ENCODE measurements at places on chromosomes 2 and 18. TPM values are rescaled to one million over a fixed set of nuclear protein-coding genes. Genes with fewer than 3 reads are reported as not detected.

DNA sequence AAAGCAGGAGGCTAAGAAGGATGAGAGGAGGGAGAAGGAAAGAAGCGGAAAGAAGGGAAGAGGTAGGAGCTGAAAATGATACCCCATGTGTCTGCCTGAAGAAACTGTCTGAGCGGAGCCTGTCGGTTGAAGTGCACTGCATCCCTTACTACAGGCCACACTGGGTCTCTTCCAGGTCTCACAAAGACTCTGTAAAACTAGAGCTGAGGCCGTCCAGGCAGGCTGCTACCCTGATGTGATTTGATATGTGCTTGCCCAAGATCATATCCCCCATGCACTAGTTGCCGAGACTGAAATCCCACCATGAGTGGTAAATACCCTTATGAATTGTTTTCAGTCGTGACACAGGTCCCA, 134.4 kb downstream of the MAIP1 start:
- no peak overlapping the region for H3K4me3 ChIP-seq
- no peaks in the 10 kb centered on the region for H3K4me1 ChIP-seq

DNA sequence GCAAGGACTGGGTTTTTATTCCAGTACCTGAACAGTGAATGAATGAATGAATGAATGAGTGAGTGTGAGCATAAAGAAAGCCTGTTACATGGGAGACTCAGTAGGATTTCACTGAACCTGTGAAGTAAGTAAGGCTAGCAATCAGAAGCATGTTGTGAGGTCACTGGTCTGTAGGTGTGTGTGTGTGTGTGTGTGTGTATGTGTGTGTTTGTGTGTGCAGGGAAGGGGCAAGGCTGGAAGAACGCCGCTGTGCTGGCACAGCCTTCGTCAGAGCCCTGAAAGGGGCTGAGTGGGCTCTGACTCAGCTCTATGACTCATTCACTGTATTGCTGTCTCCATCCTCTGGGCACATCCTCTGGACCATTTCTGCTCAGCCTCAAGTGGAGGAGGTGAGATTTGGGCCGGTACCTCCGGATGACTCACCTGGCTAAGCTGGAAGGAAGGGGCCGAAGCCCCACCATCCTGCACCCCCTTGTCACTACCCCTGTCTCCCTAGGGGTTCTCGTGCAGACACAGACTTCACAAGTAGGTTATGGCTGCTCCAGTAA, 51.4 kb upstream of the MRPL33 start:
- H3K36me3 ChIP-seq, result no peaks in the 10 kb centered on the region
- H3K4me3 ChIP-seq, result peak overlapping the region; percentile 1
- peaks cover 44% of the 10 kb centered on the region for H3K4me1 ChIP-seq
- DNase-seq, result peak; percentile 13
- H3K27me3 ChIP-seq, result no peaks in the 10 kb centered on the region
- peak overlapping the region; percentile 7 for H3K27ac ChIP-seq

DNA sequence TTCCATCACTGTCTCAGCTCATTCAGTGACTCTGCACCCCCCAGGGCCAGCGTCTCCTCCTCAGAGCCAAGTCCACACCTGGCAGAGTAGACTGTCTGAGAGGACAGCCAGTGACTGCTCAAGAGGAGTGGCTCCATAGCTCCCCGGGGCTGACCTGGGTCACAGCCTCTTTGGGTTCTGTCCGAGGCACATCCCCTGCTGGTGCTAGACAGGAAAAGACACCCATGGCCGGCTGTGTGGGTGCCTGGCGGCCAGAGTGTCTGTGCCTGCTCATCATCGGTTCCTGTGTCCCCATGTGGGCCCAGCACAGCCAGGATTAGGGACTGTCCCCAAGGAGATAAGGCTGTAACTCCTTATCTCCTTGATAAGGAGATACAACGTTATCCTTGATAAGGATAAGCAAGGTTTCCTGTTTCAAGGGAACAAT, 3.5 kb upstream of the CROCC2 start:
- no peak for DNase-seq
- no peaks in the 10 kb centered on the region for H3K36me3 ChIP-seq

DNA sequence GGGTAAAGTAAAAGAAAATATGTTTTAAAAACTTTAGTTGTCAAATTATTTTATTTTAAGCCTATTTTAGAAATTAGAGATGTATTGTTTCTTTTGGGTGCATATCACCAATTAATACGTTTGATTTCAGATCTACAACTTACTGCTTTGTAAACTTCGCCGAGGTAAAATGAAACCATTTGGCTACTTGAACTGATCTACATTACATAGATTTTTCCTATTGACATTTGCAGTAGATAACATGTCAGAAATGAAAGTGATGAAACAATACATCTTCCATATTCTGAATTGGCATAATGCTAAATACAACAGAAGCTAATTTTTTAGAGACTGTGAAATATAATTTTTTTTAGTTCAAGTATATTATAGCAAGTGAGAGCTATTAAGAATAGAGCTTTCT, 39.5 kb downstream of the GLS start:
- H3K27me3 ChIP-seq, result no peaks in the 10 kb centered on the region
- H3K27ac ChIP-seq, result no peak overlapping the region
- peaks cover 45% of the 10 kb centered on the region for H3K4me1 ChIP-seq
- DNase-seq, result no peak
- peaks cover 56% of the 10 kb centered on the region for H3K36me3 ChIP-seq

GRCh38 chr2:138827426-138828054, 47.4 kb upstream of the NXPH2 start:
- no peak overlapping the region for H3K4me3 ChIP-seq
- DNase-seq, result no peak
- H3K27ac ChIP-seq, result no peak overlapping the region
- no peaks in the 10 kb centered on the region for H3K4me1 ChIP-seq
- no peaks in the 10 kb centered on the region for H3K36me3 ChIP-seq

- H3K4me1 ChIP-seq, result peaks cover 17% of the 10 kb centered on the region
- DNase-seq, result no peak
- no peak overlapping the region for H3K27ac ChIP-seq
- H3K36me3 ChIP-seq, result peaks cover 8% of the 10 kb centered on the region
- no peaks in the 10 kb centered on the region for H3K27me3 ChIP-seq
These were observed 201.5 kb upstream of the ITGA4 start for GRCh38 chr2:181255651-181256050.

- no peak overlapping the region for H3K4me3 ChIP-seq
- DNase-seq, result no peak
- no peaks in the 10 kb centered on the region for H3K27me3 ChIP-seq
- no peak overlapping the region for H3K27ac ChIP-seq
- H3K36me3 ChIP-seq, result no peaks in the 10 kb centered on the region
These were observed 164.7 kb downstream of the GRB14 start for GRCh38 chr2:164456619-164457018.

- peaks cover 12% of the 10 kb centered on the region for H3K36me3 ChIP-seq
- no peak for DNase-seq
- H3K27me3 ChIP-seq, result no peaks in the 10 kb centered on the region
- H3K4me1 ChIP-seq, result no peaks in the 10 kb centered on the region
These were observed 68.9 kb downstream of the PRPF40A start for GRCh38 chr2:152648336-152648735.

GRCh38 chr2:19358242-19359020, at the start of gene OSR1:
OSR1 (minus strand) TSS chr2:19358623; CDS start chr2:19353805, 4,818 bp downstream.
- peaks cover 94% of the 10 kb centered on the region for H3K27me3 ChIP-seq
- peaks cover 35% of the 10 kb centered on the region for H3K4me1 ChIP-seq
- peak within 1 kb of the TSS; percentile 52 for H3K27ac ChIP-seq
- peak within 1 kb of the TSS; percentile 22 for H3K4me3 ChIP-seq

DNA sequence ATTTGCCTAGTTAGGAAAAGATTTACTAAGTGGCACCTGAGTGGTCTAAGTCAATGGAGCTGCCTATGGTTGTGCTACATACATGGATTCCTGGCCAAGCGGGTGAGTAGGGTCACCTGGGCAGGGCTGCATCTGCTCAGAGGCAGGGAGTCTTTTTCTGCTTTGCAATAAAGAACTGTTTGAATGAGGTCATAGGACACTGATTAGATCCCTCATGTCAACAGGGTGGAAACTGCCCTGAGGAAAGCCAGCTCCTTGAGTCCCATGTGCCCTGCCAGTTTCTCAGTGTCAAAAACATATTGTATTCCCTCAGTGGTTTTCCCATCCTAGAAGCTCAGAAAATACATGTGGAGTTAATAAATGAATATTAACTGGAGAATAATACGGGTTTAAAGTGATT, 4.6 kb downstream of the LAMA3 start:
- no peak for DNase-seq
- peaks cover 3% of the 10 kb centered on the region for H3K4me1 ChIP-seq
- no peak overlapping the region for H3K4me3 ChIP-seq

GRCh38 chr2:226115102-226115831, 684.4 kb downstream of the IRS1 start:
- H3K27me3 ChIP-seq, result no peaks in the 10 kb centered on the region
- no peak overlapping the region for H3K4me3 ChIP-seq
- H3K4me1 ChIP-seq, result no peaks in the 10 kb centered on the region
- no peak overlapping the region for H3K27ac ChIP-seq
- H3K36me3 ChIP-seq, result no peaks in the 10 kb centered on the region
- no peak for DNase-seq

GRCh38 chr2:181752301-181752700, 72.0 kb upstream of the NEUROD1 start:
- H3K36me3 ChIP-seq, result no peaks in the 10 kb centered on the region
- peaks cover 18% of the 10 kb centered on the region for H3K27me3 ChIP-seq
- no peak for DNase-seq

The NPHP1 gene
- 0.12 TPM for total RNA-seq

The KRTCAP3 gene
- total RNA-seq, result 3.5 TPM

The UNC80 gene
- not detected for total RNA-seq

The CFC1 gene
- not detected for total RNA-seq

The DCAF17 gene
- total RNA-seq, result 24.9 TPM

The LIMS4 gene
- total RNA-seq, result 0.12 TPM

The DSG4 gene
- total RNA-seq, result not detected

The POTEE gene
- 1.1 TPM for total RNA-seq
